NCI-H2081 (cell line): ENCODE measurements at places on chromosomes 11 and 22.

DNA sequence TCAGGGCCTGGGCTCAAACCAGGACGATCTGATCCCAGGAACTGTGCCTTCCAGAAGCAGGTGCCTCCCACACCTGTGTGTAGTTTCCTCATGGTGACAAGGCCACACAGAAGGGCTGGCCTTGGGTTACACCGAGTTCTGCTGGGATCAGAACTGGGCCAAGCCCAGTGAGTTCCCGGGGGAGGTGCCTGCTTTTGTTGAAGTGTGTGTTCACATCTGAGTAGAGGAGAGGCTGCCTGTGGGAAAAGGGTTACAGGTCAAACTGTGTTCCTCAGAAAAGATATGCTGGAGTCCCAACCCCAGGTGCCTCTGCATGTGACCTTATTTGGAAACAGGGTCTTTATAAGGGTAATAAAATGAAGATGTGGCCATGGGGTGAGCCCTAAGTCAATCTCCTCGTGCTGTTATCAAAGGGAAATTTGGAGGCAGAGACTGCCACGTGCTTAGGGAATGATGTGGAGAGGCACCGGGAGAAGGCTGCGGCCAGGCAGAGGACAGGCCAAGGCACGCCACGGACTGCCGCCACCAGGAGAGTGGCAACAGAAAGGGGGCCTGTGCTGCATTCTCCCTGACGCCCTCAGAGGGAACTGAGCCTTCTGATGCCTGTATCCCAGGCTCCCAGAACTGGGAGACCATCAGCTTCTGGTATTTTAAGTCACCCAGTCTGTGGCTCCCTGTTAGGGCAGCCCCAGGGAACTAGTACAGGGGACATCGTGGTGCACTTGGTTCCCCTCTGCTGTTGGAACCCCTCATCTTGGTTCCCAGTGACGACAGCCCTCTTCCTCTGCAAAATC is 158.8 kb downstream of the CACNA1I start:
- no peak for DNase-seq

GRCh38 chr22:37277384-37277783 is 4.9 kb upstream of the CYTH4 start:
- DNase-seq, result no peak

GRCh38 chr11:32840587-32840986 is 10.9 kb downstream of the PRRG4 start:
- no peak for DNase-seq

GRCh38 chr11:17768547-17768946 is 34.0 kb downstream of the KCNC1 start:
- no peak for DNase-seq

DNA sequence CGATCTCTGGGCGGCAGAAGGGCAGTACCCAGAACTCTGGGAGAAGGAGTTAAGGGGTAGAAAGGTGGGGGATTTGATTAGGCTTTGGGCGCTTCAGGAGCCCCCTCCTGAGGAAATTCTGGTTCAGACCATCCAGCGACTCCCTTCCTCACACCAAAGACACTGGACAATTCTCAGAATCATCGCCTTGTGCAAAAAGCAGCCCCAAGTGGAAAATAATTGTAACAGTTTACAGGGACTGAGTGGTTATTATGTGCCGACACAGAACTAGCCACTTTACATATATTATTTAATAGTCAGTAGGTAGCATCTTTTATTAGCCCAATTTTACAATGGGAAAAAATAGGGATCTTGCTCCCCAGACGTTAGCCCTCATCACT is 662 bp upstream of the TRIM3 start:
- no peak for DNase-seq

GRCh38 chr11:65151331-65151899 is 17.1 kb upstream of the SYVN1 start:
- DNase-seq, result no peak

- no peak for DNase-seq
Observed at GRCh38 chr11:35488117-35488516, 37.3 kb downstream of the PAMR1 start.

DNA sequence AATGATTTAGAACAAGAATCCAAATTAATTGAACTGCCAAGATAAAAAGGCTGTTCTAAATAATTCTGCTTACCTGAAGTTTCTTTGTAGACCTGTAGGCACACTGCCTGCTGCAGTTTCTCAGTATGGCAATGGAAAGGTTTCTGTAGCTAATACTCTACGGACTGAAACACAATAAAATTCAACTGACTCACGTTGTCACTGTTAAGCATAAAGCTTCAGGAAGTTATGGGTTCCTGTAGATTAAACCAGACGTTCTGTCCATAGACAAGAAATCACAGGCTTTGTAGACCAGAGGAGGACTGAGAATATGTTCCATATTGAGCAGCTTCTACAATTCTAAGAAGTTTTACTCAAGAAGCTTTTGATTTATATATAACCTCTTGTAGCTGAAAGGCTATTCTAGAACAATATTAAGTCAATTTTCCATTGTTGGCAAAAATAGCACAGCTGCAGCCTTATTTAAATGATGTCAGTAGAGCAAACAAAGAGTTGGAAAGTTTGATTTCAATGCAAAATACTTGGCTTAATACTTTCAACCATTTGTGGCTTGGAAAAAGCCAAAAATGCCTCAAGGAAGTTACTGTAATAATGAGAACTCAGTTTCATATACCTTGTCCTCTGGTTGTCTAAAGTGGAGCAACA is at the start of gene GLYATL2:
Gene GLYATL2, minus strand, starts transcription at position 344 of the 645 bp plus-strand sequence. CDS start 5,092 bp downstream, outside the sequence.
- DNase-seq, result no peak

DNA sequence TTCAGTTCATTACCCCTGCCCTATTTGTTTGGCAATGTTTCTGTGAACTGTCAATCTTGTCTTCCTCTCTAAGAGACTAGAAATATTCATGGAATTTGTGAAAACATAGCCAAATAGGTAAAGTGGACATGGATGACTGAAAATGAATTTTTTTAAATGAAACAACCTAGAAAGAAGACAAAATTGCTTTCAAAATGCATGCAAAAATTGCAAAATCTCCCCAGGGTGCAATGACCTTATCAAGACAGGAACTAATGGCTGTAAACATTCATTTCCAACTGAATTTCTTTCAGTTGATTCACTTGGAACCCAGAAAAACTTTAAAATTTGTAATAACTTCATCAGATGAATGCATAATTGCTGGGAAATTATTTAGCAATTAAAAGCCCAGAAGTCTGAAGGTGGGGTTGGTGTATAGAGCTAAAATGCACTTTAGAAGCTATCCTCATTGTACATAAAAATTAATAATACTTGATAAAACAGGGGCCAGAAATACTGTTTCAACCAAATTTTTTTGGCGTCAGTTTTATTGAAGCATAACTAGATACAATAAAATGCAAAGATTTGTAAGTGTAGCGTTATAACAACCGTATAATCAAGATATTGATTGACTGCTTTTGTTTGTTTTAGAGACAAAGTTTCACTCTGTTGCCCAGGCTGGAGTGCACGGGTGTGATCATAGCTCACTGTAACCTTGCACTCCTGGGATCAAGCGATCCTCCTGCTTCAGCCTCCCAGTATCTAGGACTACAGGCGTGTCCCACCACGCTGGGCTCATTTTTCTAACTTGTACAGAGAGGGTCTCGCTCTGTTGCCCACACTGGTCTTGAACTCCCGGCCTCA is 27.6 kb upstream of the SLC35C1 start:
- no peak for DNase-seq

DNA sequence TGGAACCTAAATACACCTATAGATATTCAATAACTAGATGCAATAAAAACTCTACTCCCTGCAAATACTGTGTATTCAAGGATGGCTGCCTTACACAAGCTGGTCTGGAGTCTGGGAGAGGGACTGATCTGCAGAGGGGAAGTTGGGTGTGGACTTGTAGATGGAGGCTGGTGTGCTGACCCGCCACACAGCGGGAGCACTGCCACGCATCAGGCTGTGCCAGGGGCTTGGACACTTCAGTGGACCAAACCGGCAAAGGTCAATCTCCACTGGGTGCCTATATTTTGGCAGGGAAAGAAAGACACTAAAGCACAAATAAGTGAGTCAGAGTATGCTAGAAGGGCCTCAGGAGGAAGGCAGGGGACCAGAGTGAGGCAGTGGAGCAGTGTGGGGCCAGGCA is 2.1 kb upstream of the SHANK3 start:
- no peak for DNase-seq

- DNase-seq, result no peak
Observed at GRCh38 chr11:2375341-2375853, 1.7 kb upstream of the CD81 start.

- no peak for DNase-seq
Observed at GRCh38 chr11:65293909-65294381, 20.7 kb upstream of the CDC42EP2 start.

DNA sequence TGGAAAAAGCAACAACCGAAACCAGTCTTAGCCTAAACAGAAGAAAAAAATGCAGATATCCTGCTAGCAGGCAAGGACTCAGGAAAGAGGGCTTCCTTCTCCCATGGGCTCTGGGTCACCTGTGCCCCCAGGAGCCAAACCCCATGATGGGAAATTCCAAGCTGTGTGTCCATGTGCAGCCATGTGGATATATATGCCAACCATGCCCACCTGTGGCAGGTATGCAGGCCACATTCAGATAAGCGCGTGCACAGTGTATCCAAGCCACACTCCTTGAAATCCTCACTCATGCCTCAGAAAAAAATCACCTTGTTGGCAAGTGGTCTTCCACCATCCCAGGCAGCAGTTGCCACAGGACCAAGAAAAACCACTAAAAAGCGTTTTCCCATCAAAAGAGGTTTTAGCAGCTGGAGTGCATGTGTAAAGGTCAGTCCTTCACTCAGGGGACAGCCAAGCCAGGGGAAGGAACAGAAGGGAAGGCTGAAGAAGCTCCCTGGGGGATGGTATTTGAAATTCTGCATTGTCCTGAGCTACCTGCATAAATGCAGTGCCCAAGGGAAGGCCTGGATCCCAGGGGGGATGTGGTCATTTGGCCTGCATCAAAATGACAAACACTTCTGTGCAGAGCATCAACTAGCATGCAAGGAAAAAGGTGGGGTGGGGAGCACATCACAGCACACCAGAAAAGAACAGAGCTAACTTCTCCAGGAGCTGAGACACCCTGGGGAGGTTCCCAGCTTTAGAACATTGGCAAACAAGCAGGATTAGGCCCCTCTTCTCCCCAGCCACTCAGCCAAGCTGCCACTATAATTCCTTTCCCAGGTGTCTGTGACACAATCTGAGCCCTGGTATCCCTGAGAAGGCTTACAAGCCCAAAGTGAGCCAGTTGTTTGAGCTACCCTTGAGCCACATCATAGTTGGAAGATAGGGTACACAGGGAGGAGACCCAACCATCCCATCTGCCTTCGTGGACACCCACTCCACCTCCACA is 76.2 kb downstream of the GALNT18 start:
- DNase-seq, result no peak

DNA sequence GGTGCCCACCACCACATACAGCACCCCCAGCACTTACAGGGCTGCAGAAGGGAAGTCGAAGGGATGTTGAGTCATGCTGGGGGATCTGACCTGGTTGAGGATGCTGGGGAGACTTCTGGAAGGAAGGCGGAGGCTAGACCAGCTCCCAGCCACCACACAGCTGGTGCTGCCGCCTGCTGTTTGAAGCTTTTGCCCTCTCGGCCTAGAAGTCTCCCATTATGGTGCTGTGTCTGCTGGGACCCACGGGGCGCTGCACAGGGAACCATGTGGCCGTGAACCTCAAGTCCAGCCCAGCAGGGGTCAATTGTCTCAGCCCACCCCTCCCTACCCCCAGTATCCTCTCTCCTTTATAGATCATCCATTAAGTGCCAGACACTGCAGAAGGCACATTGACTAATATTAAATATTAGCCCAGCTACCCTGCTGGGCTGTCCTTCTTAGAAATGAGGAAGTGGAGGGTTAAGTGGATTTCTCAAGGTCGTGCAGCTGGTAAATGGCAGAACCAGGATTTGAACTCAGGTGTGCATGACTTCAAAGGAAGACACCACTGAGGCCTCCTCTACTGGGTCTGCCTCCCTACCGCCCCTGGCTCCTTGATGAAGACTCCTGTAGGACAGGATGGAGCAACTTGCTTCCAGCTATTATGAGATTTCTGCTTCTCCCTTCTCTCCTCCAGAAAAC is 49.7 kb downstream of the CYTH4 start:
- DNase-seq, result no peak

GRCh38 chr22:37570661-37570976 is 9.3 kb downstream of the LGALS2 start:
- no peak for DNase-seq

DNA sequence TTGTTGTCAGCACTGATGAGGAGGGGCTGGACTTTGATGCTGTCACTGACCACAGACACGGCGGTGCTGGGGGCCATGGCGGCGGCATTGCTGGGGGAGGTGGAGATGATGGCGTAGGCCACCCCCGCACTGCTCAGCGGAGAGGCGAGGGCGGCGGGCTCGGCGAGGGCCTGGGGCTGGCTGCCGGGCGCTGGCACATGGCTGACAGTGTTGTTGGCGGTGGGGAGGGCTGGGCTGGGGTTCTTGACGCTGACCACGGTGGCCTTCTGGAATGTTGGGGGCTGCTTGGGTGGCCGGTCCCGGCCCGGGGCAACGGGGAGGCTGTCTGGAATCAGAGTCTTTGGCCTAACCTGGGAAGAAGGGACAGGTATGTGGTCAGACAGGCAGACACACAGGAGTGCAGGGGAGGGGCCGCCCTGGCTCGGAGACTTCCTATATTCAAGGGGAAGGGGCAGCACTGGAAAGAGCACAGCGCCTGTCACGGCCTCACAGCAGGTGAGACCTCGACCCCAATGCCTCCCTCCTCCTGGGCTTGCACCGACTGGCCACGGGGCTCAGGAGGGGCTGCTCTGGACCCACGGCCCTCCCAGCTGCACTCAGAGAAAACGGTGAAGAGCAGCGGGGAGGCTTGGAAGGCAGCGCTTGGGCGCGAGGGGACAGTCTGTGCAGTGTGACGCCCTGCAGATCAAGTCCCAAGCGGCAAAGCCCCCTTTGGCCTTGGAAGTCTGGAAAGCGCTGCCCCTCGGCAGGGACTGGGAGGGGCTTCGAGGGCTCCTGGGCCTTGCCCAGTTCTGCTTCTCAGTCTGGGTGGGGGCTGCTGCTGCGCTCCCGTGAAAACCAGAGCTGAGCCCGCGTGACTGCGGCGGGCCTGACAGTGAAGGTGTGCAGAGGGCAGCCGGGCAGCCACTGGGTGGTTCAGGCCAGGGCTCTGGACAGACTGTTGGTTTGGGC is 93.2 kb downstream of the PHF21B start:
- no peak for DNase-seq

GRCh38 chr11:45000918-45001317 is 50.2 kb upstream of the TP53I11 start:
- DNase-seq, result no peak

DNA sequence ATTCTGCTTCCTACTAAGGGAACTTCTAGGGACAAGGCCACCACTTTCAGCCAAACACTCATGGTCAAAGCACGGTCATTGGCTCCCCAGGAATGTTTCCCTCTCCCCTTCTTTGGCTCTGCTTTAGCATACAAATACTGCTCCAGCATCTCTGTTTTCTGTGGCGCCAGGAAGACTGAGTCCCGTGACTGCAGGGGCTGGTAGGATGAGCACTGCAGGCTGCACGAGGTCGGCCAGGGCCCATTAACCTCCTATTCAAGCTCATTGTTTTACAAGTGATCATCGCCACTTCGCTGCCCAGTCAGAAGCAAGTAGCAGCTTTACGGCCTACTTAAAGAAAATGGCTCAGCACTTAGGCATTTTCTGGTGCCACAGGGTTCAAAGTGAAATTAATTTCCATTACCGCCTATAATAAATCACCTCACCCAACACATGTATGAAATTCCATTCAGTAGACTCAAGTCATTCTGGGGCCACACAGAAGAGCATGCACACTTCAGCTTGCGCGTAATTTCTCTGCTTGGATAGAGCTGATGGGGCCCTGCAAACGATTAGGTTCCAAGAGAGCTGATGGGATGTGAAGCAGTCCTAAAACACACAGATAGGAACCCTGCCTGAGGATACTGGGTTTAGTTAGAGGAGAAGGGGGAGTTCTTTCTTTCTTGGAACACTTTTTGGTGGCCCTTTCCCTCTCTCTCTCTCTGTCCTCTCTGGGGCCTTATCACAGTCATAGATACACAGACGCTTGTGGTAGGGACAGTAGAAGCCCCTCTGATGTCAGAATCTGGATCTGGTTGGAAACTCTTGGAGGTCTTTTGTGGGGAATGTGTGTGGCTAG is 173.7 kb downstream of the KIF18A start:
- DNase-seq, result no peak
